CD8-positive, alpha-beta T cell (primary cell): ENCODE measurements at places on chromosomes 2 and 18.

DNA sequence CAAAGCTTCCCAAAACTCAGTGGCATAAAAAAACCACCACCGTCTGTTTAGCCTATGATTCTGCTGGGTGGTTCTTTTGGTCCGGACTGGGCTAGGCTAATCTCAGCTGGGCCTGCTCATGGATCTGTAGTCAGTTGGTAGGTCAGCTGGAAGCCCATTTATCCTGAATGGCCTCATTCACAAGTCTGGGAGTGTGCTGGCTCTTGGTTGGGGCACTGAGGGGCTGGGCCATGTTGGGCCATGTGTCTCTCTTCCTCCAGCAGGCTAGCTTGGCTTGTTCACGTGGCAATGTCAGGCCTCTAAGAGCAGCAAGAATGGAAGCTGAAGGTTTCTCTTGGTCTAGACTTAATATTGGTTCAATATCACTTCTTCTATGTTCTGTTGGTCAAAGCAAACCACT, 95.7 kb upstream of the HS6ST1 start:
- DNase-seq = no peak

DNA sequence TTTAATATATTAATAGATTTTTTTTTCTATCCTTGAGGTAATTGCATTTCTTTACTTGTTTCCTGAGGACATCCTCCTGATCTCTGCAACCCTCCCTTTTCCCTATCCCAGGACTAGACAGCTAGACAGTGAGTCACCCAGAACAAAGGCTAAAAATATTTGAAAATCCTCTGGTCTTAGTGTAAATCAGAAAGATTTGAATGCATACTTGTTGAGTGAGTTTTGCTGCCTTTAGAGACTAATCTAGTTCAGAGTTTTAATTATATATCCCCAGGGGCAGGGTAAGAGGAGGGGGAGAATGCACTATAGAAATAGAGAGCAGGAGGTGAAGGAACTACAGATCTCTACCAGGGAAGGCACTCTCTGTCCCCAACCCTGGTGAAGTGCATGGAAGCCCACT, 202.3 kb upstream of the TCF4 start:
- DNase-seq = no peak

- no peak for DNase-seq
These were observed 152.3 kb downstream of the PAX3 start for GRCh38 chr2:222146488-222146887.

DNA sequence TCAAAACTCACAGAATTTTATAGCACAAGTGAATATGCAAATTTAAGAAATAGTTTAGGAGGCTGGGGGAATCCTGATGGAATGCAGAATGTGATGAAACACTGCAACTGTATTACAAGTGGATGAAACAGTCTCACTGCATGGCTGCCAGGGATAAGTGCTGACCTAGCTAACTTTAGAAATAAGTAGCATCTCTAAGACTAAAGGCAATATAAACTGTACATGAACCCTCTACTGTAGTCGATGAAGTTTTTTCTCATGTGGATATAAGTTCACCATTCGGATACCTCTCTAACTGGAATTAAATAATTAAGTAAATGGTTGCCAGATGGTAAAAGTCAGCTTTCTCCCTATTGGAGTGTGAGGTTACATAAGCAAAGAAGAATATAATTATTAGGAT, 777.8 kb upstream of the RAB6C start:
- no peak for DNase-seq

- DNase-seq = no peak
These were observed 208.1 kb downstream of the BABAM2 start for GRCh38 chr2:28098501-28099225.

GRCh38 chr2:190355968-190356644, 12.7 kb downstream of the INPP1 start:
- no peak for DNase-seq
